ENCODE measurements at places on chromosomes 4 and X.

- DNase-seq = no peak
These were observed 116.1 kb downstream of the MAPK10 start for GRCh38 chr4:86243750-86244149.

DNA sequence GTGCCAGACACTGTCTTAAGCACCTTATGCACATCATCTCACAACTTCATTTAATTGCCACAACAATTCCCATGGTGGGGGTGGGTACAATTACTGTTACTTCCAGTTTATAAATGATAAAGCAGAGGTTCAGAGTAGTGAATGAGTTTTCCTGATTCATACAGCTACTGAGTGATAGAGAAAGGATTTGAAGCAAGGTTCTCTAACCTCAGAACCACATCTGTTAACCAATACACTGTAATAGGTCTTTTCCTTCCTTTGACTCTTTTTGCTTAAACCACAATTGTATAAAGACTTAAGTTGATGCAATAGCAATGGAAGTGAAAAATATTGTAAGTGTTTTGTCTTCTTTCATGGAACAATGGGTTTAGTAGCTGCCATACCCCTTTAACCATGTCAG, 43.5 kb upstream of the PAK3 start:
- DNase-seq = no peak

DNA sequence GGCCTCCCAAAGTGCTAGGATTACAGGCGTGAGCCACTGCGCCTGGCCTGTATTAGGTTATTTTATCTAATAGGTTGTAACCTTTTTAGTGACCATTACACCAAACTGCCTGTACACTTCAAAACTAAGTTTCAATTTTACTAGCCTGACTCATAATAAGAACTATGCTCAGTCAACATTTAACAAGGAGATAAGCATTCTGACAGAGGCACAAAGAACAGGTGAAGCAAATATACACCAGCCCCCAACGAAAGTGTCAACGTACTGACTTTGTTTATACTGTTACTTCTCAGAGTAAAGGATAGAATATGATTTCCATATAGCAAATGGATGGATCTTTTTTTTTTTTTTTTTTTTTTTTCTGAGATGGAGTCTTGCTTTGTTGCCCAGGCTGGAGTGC, 62.8 kb downstream of the SHISA3 start:
- no peak for DNase-seq

DNA sequence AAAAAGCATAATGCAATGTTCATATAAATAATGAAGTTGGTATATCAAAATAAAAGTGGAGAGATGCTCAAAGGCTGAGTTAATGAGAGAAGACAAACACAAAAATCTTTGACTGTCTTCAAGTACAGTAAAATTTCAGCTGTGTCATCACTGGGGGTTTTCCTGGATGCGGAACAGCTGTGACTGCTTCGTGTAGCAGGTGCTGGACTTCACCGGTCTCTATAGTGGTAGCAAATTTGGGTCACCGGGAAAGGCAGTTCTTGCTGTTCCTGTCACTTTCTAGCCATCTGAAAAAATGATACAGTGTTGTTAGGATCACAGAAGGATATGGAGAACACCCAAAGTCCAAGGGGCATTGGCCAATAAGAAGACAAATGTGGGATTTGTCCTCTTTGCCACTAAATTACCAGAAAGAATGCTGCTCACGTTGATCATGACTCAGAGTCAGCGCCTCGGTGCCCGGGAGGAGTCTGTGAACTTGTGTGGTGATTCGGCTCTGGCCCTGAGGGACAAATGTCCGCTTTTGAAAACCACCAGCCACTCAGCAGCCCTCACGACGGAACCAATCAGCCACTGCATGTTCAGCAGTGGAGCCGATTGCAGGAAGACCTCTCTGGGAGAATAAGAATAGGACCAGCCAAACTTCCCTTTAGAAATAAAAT, 230.1 kb upstream of the FAT1 start:
- DNase-seq = no peak

DNA sequence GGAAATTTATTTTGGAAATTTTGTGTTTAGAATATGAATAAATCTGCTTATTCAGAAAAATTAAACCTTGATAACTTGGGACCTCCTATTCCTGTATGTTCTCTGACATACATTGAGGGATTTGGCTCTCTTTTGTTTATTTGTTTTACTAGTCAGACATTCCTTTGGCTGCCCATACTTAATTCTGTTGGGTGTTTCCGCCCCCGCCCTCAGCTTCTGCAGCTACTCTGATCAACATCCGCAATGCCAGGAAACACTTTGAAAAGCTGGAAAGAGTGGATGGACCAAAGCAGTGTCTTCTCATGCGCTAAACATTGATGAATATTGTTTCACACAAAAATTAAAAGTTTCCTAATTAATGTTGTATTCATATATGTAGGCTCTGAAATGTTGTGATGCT, 40.5 kb downstream of the RRAGB start:
- DNase-seq = no peak

GRCh38 chrX:132909643-132910042, 48.8 kb downstream of the HS6ST2 start:
- DNase-seq = no peak

DNA sequence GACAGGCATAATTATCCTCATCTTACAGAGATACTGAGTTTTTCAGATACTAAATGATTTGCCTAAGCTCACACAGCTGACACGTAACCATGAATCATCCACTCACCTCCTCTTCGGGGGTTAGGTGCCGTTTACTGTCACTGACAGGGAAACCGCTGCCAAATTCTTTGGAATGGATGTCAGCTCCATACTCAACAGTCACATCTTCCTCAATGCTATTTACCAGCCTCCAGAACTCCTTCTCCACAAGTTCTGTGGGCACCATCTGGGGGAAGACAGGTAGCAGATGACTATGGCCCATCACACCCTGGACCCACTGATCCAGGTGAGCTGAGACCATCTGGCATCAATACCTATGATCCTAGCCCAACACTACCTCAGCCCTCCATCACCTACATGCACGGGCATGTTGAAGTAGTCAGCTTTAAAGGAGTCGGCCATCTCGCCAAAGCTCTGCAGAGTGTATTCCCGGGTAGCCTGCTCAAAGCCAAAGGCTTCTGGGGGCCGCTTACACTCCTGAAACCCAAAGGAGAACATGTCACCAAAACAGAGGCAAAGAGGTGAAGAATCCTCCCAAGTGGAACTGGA, 13.5 kb downstream of the KDM5C start:
- DNase-seq = no peak

DNA sequence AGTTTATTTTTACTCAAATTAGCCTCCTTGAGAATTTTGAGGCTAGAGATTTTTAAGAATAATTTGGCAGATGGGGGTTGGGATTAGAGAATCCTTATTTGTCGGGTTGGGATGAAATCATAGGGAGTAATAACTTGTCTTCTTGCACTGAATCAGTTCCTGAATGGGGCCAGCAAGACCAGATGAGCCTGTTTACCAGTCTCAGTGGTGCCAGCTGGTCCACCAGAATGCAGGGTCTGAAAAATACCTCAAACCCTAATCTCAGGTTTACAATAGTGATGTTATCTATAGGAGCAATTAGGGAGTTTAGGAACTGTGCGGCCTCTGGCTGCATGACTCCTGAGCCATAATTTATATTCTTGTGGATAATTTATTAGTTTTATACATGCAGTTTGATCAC, 705.9 kb upstream of the AGA start:
- DNase-seq = no peak

DNA sequence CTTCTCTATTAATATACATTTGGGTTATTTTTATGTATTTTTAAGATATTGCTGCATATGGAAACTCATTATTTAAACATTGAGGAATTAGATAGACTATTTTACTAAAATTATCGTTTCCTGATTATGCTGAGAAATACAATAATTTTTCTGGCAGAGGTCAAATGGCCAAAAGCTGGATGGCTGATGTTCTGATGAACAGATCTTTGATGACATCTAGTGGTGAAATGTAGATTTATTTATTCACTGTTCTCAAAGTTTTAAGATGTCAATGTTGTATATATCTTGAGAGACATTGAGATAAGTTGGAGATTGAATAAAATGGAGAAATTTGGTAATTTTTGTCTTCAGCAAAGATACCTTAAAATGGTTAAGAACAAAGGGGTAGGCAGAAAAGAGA, 96.2 kb downstream of the UGT8 start:
- no peak for DNase-seq

- no peak for DNase-seq
These were observed 33.7 kb upstream of the ADH6 start for GRCh38 chr4:99252746-99253145.

DNA sequence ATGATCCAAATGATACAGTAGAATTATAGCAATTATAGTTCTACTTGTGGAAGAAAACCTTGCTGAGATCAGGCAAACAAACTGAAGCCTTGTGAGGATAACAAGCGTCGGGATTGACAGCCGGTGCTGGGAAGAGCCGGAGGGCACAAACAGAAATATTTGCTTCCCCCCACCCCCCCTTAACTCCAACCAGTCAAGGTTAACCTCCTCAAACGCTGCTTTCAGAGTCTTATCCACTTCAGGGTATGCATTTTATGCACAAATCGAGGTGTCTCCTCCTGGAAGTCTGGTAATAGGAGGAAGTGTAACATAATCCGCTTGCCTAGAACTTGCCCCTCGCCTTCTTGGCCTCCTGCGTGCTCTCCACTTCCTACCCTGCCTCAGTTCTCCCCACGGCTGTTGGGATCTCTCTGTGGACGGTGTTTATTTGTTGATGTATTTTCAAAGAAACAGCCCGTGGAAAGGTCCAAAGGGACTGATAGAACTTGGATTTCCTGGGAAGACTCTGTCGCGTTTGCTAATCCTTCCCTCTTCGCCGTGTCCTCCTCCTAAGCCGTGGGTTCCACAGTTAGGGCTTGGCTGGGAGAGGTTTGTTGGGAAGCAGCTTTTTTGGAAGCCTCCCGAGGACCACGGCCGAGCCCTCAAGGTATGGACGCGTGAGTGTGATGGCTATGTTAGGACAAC, 4.1 kb upstream of the ARX start:
- no peak for DNase-seq

GRCh38 chrX:120647127-120647526, 17.3 kb upstream of the C1GALT1C1 start:
- no peak for DNase-seq

DNA sequence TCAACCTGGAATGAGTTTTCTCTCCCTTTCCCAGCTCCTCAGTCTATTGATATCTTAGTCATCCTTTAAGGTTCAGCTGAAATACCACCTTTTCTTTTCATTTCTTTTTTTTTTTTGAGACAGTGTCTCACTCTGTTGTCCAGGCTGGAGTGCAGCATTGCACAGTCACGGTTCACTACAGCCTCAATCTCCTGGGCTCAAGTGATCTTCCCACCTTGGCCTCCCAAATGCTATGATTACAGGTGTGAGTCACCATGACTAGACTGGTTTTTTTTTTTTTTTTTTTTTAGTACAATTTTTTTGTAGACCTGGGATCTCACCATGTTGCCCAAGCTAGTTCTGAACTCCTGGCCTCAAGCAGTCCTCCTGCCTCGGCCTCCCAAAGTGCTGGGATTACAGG, 28.9 kb downstream of the AFF1 start:
- DNase-seq = no peak

GRCh38 chrX:71622576-71623450, 4.5 kb upstream of the CXCR3 start:
- DNase-seq = peak; percentile 21

DNA sequence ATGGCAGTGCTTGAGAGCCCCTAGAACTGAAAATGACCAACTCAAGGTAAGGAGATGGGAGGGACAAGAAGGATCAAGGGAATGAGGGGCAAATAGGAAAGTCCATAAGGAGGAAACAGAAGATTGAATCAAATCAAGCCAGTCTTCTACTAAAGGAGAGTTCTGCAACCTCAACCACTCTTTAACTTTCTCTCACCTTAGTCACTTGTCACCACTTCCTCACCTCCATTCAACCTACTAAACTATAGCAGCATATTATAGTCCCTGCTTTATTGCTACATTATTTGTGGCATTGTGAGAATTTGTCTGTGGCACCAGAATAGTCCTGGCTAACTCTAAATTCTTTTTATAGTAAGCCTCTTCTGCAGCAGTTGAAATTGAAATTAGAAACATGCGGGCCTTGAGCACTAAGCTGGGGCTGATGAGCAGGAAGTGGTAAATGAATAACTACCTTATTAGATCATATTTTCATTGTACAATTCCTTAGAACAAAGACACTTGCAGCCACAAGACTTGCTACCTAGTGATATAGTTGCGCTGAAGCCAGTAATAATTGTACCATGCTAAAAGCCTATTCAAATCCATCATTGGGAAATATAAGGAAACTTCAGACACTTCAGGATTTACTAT, 336.9 kb downstream of the ZNF674 start:
- DNase-seq = no peak

DNA sequence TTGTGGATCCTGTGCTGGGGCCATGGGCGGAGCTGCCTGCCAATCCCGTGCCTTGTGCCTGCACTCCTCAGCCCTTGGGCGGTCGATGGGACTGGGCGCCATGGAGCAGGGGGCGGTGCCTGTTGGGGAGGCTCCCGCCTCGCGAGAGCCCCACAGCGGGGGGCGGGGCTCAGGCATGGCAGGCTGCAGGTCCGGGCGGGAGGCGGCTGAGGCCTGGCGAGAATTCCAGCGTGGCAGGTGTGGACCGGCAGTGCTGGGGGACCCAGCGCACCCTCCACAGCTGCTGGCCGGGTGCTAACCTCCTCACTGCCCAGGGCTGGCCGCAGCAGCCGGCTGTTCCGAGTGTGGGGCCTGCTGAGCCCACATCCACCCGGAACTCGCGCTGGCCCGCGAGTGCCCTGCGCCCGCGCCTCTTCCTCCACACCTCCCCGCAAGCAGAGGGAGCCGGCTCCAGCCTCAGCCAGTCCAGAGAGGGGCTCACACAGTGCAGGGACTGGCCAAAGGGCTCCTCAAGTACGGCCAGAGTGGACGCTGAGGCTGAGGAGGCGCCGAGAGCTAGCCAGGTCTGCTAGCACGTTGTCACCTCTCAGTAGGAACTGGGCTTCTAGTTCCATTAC, 85.9 kb downstream of the GBA3 start:
- no peak for DNase-seq

DNA sequence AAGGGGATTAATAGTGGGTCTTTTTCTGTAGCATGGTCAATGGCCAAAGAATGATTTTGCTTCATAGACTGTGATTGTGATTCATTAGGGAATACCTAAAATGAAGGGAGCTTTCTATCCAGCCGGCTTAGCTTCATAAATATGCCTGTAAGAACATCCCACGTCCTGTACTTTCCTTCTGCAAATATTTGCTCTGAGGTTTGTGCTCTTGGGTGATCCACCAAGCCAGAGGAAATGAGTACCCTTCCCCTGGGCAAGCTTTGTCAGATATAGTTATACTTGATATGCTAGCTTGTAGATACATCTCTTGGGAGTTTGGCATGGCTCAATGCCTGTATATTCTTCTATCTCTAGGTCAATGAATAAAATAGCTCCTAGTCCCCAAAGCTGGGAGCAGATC, 28.2 kb upstream of the SPARCL1 start:
- no peak for DNase-seq

- no peak for DNase-seq
These were observed 530.1 kb downstream of the INPP4B start for GRCh38 chr4:142316025-142316424.

- DNase-seq = no peak
These were observed 851.7 kb upstream of the PCDH10 start for GRCh38 chr4:132297346-132297745.

GRCh38 chrX:51608126-51608525, 10.6 kb downstream of the CENPVL3 start:
- DNase-seq = no peak

- DNase-seq = no peak
These were observed 142.5 kb upstream of the PJA1 start for GRCh38 chrX:69307756-69308155.

- DNase-seq = no peak
These were observed 743 bp upstream of the NRK start for GRCh38 chrX:105821471-105822121.

Measured in stimulated activated CD8-positive, alpha-beta memory T cell treated with anti-CD3 and anti-CD28 coated beads, Interleukin-2, amount 100 ng/mL, for 1 hour (primary cell).